ENCODE measurements at places on chromosomes 1 and 21.

DNA sequence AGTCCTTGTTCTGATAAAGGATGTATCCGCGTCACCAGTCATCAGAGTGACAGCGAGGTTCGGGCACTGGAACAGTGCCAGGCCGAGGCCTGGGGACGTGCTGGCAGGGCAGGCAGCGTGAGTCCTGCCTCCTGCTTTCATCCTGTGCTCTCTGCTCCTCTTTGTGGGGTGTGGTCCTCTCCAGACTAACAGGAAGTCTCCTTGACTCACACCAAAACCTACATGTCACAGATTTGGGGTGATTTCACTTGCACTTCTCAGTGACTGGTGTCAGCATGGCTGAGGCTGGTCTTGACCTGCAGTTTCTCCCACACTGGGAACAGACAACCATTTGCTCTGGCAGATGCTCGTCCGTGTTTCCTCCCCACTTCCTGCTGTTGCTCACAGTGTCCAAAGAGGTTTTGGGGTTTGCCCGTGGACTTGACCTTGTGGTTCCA, 8.8 kb upstream of the NLRP3 start:
- peak; percentile 22 for DNase-seq

DNA sequence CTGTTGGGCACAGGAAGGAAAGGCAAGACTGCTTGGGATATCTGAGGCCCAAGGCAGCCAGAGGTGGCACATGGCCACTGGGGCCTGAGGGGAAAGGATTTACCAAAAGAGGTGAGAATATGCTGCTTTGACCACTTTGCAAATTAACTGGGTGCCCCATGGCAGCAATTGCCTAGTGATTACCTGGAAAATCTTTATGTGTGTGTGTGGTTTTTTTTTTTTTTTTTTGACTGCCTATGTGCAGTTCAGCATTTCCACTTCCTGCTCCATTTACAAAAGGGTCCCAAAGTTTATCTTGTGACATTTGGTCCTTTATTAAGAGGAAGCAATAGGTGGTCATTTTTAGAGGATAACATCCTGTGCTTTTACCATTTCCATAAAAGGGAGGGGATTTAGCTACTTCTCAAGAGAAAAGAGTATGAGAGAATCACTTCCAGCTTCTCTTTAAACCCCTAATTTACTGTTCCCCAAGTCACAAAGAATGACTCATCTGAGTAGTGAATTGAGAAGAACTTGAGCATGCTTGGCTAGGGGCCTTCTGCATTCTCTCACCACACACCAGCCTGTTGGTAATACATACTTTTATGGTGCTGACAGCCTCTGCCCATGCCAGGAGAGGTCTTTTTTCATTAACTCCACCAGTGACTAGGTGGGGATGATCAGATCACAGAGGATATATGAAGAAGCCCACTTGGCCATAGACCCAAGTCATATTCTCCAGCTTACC, 52.1 kb downstream of the SYDE2 start:
- DNase-seq, result no peak

DNA sequence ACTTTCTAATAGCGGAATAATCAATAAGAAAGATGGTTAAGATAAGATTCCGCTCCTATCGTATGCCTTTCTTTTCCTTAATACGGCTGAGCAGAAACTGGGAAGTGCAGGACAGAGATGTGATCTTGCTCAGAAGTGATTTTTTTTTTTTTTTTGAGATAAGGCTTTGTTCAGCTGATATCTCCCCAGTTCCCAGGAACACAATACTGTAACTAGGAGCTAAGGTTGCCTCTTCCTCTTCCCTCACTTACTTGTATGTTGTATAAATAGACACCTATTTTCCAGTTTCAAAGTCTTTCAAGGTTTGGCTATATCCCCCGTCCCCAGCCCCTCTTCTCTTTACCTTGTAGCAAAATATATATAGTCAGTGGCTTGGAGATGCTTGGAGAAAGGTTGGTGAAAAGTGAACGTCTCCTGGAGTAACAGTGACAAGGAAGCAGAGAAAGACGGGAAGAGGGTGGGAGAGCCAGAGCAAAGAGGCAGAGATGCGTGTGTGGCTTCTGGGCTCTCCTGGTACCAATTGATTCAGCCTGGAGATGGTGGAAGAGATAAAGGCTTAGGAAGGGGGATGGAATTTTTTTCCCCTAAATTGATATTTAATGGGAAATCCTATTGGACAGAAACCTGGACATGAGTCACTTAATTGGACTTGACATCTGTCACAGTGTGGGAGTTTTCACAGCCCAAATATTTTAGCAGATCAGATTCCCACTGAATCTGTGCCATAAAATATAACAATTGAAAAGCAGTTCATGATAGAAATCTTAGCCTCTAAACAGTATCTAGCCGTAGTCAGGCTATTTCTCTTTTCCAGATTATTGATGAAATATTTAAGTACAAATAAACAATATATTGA, at the start of gene NHLH2:
TSS of gene NHLH2 (minus strand) at position 522 of the 856 bp plus-strand sequence. CDS start 2,754 bp downstream, outside the sequence.
- DNase-seq, result no peak

GRCh38 chr1:112575154-112575804, 43.7 kb downstream of the ST7L start:
- no peak for DNase-seq

- DNase-seq, result no peak
These were observed 46.0 kb downstream of the GRHL3 start for GRCh38 chr1:24364975-24365678.

- no peak for DNase-seq
These were observed 1.0 kb upstream of the DCAF6 start for GRCh38 chr1:167935216-167936067.

GRCh38 chr21:45146801-45147200, 72.4 kb downstream of the ADARB1 start:
- no peak for DNase-seq

DNA sequence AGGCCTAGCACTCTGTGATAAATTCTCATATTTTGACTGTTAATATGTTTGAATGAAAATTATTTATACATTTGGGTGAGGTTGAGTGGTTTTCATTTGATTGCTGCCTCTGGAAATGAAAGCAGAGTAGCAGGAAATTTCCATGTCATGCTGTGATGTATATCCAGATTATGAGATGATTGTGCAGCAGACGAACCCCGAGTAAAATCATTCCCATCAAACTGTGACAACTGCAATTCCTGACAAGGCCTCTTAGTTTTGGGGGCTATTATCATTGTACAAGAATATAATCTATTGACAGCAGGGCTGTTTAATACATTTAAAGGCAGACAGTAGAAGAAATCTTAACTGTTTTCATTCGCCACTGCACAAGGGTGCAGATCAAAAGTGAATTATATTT, 134.8 kb downstream of the ATG4C start:
- DNase-seq, result no peak

DNA sequence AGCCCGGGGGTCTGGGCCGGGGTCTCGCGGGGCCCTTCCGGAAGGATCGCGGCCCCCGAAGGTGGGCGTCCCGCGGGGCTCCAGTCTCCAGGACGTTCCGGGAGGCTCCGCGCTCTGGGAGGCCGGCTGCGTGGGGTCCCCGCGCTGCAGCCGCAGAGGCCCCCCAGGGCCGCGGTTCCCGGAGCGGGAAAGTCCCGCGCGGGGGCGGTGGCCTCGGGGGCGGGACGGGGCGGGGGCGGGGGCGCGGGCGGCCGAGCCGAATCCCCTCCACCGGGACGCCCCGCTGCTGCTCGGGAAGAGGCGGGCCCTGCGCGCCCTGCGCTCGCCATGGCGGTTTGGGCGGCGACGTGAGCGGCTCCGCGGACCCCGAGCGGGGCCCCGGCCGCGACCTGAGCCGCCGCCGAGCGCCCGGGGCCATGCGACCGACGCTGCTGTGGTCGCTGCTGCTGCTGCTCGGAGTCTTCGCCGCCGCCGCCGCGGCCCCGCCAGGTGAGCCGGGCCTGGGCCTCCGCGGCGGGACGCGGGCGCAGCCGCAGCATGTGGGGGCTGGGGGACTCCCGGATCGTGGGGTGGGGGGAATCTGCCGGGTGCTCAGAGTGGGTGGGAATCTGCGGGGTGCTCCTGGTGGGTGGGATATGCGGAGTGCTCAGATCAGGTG, at the start of gene IFNGR2:
TSS of gene IFNGR2 (plus strand) at position 286 of the 658 bp plus-strand sequence. CDS start at position 417, 131 bp downstream.
- DNase-seq, result peak; percentile 28

DNA sequence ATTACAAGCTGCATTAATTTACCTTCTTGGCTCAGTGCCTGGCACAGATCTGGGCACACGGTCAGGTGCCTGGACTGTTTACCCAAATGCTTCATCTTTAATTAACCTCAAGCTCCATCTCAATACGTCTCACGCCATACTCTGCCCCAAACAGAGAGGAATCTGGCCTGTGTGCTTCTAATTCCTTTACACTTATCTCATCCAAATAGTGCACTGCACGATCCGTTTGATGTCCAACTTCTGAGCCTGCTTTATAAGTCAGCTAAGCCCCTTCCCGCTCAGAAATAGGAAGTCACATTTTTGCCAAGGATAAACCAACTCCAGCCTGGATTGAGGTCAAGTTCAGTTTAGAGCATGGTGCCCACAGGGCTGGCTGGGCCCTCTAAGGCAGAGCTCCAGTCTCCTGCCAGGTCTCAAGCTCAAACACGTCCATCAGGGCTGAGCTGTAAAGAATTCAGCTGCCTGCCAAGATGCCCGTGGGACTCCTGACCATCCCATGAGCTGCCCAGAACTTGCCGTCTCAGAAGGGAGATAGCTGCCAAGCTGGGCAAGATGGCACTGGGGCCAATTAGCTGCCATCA, 233.5 kb downstream of the TRABD2B start:
- no peak for DNase-seq

GRCh38 chr1:10402729-10403274, 3.9 kb downstream of the PGD start:
- no peak for DNase-seq

DNA sequence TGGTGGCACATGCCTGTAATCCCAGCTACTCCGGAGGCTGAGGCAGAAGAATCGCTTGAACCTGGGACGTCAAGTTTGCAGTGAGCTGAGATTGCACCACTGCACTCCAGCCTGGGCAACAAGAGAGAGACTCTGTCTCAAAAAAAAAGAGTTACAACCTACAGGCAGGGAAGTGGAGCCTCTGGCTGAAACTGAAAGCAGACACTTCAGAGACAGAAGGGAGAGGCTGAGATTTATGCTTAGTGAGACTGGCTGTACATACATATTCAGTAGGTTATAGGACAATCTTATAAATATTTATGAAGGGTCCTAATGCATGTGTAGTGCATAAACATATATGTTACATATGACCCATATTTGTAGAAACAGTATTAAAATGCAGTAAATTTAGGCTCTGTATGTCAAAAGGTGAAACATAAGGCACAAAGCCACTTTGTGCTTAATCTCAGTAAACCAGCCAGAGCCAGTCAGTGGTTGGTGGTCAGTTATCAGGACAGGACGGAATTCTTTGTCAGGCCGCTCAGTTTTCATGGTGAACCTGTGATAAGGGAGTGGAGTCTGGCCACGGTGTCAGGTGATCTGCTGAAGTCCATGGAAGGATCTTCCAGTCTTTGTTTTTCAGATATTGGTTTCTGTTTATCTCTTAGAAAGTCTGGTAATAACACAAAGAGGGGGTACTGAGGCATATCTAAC, 13.7 kb downstream of the RHEX start:
- no peak for DNase-seq

DNA sequence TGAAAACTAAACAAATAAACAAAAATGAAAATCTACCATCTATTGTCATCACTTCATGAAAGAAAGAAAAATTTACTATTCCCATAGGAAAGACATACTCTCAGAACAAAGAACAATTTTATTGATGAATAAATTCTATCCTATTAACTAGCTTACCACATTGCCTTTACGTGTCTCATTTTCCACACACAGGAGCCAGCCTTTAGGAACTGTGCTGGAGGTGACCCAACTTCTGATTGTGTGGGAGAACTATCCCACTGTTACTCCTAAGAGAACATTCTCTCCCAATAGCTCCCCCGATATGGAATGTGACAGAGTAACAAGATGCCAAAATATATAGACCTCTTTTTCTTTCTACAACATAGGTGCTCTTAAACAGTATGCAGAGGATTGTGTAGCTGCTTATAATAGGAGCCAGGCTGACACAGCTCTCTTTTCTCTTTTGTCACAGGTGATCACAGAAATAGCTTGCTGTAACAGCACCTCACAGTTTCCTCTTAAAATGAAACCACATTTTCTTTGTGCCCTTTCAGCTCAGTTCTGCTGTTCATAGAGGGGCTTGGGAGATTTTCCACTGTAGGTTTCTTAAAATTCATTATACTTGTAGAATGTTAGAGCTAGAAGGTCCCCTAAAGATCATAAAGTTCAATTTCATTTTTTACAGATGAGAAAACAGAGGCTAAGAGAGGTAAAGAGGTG, 35.5 kb downstream of the C21orf91 start:
- DNase-seq, result no peak

GRCh38 chr1:155729031-155729898, 40.4 kb downstream of the DAP3 start:
- no peak for DNase-seq

DNA sequence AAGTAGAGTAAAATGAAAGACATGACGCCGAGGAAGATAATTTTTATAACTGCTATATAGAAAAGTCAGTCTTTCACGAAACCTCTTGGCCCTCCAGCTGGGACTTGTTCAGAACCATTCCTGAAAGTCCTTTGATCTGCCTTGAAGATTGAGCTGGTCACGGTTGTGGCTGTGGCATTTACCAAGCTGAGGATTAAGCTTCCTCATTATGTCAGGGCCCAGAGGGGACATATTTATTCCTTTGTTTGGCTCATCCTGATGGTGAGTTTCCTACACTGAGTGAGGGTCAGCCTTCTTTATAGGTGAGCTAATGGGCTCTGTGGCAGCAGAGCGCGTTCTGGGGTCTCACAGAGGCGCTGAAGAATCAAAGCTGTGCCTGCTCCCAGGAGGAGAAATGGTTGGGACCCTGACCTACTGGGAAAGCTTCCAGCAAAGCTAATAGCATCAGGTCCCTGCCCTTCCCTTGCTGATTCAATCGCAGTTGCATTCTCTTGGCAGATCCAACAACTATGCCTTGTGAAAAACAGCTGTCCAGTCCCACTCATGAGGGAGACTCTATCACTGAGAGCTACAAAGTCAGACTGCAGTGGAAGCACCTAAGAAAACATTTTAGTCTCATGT, 43.2 kb upstream of the PBX1 start:
- no peak for DNase-seq

DNA sequence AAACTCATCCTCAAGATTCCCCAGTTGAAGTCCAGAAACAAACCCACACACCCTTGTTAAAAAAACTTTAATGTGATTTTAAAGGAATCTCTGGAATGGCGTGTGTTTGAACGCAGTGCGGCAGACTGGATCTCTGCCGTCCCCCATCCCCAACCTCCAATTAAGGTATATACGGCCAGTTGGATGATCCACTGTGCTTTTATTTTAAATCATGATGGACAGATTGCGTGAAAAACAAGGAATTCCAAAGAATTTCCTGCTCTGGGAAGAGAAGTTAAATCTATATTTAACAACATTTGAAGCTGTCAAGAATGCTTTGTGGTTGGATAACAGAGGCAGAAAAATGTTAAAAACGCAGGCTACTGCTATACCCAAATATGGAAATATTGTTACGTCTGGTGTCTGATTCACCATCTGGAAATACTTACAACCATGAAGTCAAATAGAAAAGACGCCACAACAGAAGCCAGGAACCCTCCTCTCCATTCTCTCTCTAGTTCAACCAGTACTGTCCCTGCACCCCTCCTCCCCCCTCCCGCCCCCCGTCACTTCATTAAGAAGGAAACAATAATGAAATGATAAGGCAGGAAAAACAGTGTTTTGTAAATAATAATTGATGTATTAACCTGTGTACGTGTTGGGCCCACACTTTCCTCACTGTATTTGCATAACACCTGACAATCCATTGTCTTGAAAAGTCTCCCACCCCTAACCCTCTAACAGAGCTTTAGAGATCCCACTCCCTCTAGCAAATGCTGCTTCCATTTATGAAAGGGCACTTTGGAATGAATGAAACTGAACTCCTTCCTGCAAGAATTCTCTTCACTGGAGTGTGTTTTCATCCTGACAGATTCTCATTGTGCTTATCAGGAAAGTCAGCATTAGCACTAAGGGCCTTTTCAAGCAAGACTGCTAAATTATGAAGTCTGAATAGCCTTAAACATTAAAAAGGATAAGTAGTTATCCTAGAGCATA, 2.0 kb upstream of the CCN1 start:
- DNase-seq, result no peak
